Stimulated activated CD8-positive, alpha-beta memory T cell treated with anti-CD3 and anti-CD28 coated beads, Interleukin-4, amount 100 ng/mL, for 4 hours (primary cell): ENCODE measurements at places on chromosomes 6 and 20.

DNA sequence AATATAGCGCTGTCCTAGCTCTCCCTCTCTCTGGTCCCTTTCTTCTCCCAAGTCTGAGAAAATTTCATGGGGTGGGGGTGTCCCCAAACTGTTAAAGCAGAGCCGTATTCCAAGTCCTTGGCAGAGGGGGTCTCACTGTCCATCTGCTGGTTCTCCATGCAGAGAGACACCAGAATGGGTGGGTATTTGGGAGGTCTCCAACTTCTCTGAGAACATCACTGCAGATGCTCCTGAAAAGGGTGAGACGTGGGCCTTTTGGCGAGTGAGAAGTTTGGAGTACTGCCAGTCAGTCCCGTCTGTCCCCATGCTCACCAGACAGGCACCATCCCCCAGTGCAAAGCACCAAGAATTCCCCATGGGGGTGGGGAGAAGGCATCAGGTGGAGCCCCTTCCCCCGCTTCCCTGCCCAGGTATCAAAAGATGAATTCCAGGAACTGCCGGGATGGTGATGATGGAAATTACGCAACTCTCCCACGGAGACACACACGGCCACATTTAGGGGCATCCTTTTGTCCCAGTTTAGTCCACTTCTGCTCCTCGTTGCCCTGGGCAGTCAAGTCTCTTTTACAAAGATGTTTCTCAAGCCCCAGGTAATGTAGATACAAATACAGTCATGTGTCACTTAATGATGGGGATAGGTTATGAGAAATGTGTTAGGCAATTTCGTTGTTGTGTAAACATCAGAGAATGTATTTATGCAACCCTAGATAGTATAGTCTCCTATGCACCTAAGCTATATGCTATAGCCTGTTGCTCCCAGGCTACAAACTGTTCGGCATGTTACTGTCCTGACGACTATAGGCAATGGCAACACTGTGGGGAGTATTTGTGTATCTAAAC lies 73.4 kb upstream of the SRSF6 start:
- DNase-seq: no peak

DNA sequence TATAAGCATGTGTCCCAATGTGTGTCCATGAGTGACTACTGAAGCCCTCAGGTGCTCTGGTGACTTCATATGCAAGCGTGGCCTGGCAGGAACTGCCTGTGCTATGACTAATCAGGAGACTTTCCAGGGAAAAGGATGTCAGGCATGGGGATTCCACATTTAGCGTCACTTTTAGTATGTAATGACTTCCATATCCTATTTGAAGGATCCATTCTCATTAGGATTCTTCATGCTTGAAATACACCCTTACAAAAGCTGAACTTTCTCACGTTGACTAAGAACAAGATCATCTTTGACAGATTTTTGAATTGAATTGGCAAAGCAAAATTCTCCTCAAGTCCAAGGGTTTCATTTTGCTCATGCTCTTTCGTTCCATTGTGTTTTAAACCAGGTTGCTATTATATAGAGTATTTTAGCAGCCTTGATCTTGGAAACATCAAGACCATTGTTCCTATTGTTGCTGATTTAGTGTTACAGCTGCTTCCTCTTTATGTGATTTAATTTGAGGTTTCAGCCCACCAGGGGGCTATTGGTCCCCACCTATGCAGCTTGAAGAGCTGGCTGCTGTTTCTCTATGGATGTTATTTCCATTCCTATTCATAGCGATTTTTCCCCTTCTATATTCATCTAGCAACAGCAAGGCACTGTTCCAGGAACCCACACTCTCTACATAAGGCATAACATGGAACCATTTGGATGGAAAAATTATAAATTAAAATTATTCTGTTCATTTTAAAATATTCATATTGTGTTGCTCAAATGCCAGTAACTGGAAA lies 418.6 kb downstream of the CDKAL1 start:
- no peak for DNase-seq

DNA sequence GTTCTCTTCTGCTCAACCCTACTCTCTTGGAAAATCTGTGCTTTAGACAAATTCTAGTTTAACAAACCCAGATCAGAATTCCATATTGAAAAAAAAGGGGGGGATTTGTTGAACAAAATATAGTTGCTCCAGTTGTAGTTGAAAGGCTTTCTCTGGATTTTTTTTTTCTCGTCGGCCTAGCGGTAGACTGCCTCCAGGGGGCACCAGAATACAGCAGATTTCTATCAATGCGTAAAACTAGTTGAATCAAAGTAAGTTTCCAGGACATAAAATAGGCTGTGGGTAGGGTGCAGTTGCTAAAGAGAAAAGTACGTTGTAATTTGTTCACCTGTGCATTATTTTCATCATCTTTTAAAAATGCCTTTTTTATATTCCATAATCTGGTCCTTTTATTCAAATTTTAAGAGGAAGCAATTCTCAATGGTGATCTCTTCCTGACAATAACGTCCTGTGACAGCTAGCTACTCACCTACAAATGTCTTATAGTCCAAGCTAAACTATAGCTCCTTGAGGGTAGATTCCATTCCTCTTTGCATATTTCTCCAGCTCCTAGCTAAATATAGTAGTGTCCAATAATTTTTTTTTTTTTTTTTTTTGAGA lies 105.4 kb downstream of the PERP start:
- peak; percentile 43 for DNase-seq

GRCh38 chr6:140844167-140844566 lies 1288.6 kb upstream of the GJE1 start:
- no peak for DNase-seq

- no peak for DNase-seq
Measured at GRCh38 chr6:107822176-107823046, 1.7 kb downstream of the SCML4 start.

GRCh38 chr20:18743665-18744440 lies 69.7 kb upstream of the SCP2D1 start:
- DNase-seq: no peak

DNA sequence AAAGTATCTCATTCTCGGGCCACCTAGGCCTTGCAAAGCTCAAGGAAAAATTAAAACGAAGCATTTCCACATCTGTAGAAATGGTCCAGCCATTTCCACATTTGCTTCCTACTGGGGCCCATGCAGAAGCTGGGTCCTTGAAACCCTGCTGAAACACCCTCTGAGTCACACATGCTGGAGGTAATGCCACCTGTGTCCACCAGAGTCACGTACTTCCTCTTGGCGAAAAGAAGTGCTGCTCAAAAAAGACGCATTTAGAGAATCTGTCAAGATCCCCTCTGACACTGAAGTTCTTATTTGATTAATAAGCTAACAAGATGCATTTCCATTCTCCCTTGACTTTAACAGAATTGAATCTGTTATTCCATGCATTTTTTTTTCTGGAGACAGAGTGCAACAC lies 423.2 kb downstream of the PREX1 start:
- no peak for DNase-seq

DNA sequence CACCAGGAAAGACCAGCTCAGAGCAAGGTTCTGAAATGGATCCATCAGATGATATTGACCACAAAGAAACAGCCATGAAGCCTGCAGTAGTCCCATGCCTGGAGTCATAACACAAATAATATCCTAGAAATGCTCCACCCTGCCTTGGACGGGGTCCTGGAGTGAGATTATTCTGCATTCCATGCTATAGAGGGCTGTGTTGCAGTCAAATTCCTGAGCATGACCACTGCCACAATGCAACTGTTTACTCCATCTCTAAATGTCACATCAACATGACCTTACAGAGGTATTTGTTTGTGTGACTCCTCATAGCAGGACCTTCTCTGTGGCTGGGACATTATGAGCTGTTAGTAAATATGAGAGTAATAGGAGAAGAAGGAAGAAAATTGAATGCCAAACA lies 257.5 kb upstream of the TCF21 start:
- DNase-seq: no peak

DNA sequence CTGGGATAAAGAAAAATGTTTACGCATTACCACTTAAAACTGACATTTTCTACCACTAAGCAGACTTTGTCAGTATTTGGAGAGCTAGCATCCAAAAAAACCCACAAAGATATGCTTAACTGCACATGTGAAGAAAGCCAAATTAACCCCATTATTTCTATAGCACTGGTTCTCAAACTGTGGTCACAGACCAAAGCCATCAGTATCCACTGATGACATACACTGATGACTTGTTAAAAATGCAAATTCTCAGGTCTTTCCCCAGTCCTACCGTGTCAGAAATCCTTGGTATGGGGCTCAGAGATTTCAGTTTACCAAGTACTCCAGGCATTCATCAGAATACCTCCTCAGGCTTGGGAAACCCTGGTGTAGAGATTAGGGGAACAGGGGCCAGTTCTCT lies 230.2 kb downstream of the PTPRK start:
- DNase-seq: no peak

DNA sequence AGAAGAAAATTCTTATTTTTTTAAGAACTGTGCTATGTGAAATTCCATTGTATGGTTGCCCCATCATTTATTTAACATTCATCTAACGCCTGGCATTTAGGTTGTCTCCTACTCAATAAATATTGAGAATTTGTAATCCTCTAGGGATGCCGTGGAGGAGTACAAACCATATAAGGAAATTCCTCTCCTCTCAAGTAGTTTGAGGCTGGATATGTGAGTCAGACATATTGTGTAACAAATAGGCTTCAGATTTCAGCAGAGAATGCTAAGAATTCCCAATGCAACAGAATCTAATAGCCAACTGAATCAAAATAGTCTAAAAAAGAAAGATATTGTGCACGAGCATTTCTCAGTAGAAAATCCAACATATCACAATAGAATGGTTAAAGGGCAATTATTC lies 174.7 kb downstream of the OTOR start:
- DNase-seq: no peak

DNA sequence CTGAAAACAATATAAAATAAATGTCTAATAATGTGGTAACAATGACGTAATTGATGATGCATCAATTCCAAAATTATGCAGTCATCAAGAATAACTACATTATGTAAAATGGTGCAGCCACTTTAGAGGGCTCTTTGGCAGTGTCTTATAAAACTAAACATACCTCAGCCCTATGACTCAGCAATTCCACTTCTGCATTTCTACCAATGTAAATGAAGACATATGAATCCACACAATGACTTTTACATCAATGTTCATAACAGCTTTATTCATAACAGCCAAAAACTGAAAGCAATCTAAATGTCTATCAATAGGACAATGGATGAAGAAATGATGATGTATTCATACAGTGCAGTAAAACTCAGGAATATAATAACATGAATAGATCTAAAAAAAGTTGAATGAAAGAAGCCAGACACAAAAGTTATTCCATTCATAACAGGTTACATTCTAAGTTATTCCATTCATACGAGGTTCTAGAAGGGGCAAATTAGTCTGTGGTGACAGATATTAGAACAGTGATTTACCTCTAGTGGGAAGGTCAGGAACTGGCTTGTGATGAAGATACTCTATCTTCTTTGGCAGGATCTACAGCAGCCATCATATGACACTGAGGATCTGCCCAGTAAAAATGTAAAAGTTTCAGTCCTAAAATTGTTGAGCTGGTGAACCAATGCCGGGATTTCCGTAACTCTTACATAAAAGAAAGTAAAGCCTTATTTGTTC lies 396.1 kb downstream of the PLCB1 start:
- DNase-seq: no peak

DNA sequence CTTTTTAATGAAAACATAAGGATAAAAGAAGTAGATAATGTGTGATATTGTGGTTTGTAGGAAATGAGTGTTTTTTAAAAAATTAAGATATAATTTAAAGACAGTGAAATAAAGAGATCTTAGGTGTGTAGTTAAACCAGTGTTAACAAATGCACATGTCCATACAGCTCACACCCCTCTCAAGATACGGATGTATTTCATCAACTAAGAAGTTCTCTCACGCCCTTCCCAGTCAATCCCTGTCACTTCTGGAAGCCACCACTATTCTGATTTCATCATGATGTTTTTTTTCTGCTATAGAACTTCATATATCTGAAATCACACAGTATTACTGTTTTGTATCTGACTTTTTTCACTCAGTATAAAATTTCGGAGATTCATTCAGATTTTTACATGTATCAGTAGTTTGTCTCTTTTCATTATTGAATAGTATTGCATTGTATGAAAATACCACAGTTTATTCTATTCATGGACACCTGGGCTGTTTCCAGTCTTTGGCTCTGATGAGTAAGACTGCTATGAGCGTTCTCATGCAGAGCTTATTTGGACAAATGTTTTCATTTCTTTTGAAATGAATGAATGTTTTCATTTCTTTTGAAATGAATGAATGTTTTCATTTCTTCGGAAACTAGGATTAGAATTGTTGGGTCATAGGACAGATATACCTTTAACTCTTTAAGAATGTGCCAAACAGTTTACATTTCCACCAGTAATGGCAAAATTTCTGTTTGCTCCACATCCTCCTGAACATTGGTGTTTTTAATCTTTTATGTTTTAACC lies 49.7 kb upstream of the ELOVL5 start:
- no peak for DNase-seq

DNA sequence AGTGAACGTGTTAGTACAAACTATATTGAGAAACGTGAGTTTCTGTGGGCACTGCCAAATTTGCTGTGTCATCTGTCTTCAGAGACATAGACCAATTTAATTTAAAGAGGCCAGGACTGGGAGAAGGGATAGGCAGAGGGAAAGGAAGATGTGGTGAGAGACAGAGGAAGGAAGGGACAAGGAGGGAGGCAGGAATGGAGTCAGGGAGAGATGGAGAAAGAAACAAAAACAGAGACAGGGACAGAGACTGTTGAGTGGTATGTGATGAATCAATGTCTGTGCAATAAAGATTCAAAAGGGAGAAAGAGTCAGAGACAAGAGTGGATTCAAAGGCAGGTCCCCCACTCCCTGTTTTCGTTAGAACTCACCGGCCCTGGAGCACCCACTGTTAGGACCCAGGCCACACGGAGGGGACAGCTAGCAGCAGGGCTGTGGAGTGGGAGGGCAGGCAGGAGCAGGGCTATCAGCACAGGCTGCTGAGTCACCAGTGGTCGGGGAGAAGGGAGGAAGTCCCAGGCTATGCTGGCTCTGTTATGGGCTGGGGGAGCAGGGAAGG lies 51.6 kb upstream of the CHD6 start:
- DNase-seq: no peak

GRCh38 chr6:15654250-15654649 lies 8.6 kb downstream of the DTNBP1 start:
- DNase-seq: no peak

- DNase-seq: no peak
Measured at GRCh38 chr20:44098256-44098630, 88.7 kb downstream of the JPH2 start.
